HFFc6 (cell line): ENCODE measurements at places on chromosomes 1 and 21.

GRCh38 chr1:45040297-45040696 lies 28.2 kb downstream of the UROD start:
- no peak for DNase-seq

GRCh38 chr1:30001732-30002039 lies 721.7 kb downstream of the MATN1 start:
- DNase-seq: no peak

DNA sequence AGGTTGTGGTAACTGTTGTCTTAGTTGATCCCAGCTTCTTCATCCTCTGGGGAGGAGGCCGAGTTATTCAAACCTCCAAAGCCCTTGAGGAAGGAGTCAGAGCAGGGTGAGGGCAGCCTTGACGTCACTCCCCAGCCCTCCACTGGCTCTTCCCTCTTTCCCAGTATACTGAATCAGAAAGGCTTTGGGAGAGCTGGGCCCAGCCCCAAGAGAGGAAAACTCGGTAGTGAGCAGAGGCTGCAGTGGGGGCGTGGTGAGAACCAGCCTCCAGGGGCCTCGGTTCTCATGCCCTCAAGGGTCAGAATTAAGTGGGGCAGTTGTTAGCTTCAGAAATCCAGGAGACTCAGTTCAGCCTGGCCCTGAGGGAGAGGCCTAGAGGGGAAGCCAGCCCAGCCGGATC lies 1.8 kb upstream of the GJA4 start:
- no peak for DNase-seq

DNA sequence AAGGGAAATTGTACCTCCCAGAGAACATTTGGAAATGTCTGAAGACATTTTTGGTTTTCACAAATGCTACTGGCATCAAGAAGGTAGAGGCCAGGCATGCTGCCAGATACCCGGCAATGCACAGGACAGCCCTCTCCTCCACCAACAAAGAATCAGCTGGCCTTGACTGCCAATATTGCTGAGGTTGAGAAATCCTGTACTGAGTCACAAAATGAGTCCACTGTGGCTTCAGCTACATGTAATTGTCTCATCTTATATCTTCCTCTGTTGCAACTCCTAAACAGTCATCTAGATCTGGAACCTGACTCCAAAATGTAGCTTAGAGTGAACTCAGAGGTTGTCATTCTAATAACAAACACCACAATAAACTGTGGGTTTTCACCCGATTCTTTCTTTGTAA lies 327.5 kb upstream of the POGK start:
- DNase-seq: peak; percentile 8

GRCh38 chr1:187928288-187928687 lies 1099.5 kb downstream of the PLA2G4A start:
- DNase-seq: peak; percentile 23

DNA sequence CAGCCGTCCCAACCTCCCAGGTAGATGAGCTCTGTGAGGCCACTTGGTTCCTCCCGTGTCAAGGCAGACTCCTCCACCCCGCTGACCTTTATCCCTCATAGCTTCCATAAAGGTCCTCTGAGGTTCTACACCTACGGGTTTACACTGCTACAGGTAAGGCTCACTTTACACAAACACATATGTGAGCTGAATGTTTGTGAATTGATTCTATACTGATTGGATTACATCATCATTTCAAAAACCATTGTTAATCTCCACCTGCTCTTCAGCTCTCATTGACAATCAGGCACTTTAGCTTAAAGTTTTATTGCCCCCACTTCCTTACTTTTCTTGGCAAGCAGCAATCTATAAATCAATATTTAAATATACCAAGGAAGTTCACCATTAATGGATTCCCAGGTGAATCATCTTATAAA lies 12.8 kb upstream of the RGS16 start:
- no peak for DNase-seq

GRCh38 chr1:203187304-203187685 lies 791 bp upstream of the CHI3L1 start:
- DNase-seq: no peak

DNA sequence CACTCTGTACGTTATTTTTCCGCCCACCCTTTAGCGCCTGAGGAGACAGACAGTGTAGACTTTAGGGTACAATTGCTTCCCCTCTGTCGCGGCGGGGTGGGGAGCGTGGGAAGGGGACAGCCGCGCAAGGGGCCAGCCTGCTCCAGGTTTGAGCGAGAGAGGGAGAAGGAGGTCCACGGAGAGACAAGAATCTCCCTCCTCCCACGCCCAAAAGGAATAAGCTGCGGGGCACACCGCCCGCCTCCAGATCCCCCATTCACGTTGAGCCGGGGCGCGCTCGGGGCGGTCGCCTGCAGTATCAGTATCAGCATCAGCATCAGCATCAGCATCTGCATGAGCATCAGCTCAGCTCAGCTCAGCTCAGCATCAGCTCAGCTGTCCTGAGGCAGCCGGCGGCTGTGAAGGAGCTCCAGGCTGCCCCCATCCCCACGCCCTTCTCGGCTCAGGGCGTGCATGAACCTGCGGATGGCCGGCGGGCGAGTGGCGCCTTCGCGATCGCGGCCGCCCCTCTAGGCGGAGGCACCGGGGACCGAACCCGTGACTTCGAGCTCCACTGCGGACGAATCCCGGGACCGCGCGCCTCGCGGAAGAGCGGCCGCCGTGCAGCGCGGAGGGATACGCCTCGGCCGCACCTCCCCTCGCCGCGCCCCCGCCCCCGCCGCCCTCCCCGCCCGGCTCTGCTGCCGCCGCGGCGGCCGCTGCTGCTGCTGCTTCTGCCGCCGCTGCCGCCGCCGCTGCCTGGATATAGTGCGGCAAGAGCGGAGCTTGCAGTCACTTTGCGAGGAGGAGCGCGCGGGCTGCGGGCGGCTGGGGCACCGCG lies at the start of gene NCAM2:
Gene NCAM2, plus strand, starts transcription at position 774 of the 820 bp plus-strand sequence.
- DNase-seq: peak; percentile 43

DNA sequence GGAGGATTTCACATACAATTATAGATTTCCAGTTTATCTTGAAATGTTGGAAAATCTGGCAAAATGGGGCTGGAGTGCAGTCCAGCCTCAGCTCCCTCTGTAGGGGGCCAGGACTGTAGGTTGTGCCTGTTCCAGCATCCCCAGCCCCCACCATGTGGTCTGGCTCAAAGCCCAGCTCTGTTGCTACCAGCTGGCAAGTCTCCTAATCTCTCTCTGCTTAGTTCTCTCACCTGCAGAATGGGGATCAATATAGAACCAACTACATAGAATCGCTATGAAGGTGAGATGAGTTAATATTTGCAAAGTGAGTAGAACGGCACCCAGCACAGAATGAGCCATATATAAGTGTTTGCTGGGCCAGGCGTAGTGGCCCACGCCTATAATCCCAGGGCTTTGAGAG lies 50.0 kb upstream of the TARDBP start:
- DNase-seq: no peak

DNA sequence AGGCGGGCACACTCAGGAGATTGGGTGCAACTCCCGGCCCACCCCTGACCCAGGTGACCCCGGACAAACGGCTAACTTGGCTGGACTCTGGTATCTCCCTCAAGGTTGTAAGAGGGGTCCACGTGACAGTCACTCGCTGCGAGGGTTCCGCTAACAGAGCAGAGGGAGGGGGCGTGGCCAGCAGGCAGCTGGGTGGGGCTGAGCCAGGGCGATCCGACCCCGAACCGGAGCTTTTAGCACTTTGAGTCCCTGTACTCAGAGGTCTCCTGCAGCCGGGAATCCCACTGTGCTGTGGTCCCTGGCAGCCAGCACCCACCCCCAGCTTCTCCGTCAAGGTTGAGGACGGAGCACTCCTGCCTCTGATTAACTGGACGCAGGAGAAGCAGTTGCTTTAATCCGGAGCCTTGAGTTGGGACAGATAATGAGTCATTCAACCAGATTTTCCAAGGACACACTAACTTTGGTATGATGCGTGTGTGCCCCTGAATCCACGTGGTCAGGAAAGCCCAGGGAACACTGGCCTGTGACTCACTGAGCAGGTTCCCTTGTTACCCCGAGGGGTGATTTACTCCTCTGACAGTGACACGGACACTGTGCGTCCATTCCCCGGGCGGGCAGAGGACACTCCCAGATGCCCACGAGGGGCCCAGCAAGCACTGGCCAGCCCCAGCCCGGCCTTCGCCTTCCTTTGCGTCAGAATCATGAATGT lies 16.8 kb downstream of the TRPM2 start:
- peak; percentile 9 for DNase-seq

DNA sequence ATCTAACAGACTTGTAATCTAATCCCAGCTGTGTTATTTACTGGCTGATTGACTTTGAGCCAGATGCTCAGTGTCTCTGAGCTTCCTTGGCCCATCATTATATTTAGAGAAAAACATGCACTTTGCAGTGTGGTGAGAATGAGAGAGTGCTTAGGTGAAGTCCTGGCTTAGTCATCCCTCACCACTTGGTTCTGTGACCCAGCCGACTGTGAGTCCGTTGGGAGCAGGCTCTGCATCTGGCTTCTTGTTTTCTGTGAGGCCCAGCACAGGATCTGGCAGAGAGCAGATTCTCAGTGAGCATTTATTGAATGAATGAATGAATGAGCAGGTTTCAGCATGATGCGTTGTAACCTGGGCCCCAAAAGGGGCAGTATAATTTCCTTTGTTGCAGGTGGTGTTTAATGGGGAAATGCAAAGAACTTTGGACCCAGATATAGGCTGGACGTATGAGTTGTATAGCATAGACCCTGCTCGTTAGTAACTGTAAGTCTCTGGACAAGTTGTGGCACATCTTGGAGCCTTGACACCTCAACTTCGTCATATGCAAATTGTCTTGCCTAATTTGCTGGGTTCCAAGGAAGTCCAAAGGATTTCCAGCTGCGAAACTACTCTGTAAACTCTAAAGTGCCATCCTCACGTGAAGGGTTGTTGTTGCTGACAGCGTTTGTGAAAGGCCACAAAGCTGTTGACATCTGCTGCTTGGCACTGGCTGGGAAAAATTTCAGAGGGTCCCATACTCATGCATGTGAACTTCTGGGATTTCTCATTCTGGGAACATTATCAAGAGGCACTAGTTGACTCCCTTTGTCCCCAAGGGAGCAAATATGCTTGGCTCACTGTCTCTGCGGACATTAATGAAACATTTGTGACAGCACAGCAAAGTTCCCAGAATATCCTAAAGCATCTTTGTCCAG lies 138.8 kb upstream of the USP24 start:
- no peak for DNase-seq

- no peak for DNase-seq
These were observed 15.2 kb upstream of the ALX3 start for GRCh38 chr1:110085671-110086070.

- peak; percentile 65 for DNase-seq
These were observed 4.5 kb downstream of the FHL3 start for GRCh38 chr1:38000529-38001455.

DNA sequence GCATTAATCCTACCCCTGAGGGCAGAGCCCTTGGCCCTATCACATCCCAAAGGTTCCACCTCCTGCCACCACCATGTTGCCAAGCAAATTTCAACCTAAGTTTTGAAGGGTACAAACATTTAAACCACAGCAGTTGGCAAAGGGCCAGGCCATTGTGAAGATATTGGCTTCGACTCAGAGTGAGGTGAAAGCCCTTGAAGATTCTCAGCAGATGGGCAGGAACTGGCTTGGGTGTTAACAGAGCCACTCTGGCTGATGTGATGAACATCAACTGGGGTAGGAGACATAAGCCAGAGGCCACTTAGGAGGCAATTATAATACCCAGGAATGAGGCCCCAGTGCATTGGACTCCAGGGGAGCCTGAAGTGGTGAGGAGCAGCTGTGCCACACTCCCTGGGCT lies 207.7 kb upstream of the KAZN start:
- DNase-seq: no peak

DNA sequence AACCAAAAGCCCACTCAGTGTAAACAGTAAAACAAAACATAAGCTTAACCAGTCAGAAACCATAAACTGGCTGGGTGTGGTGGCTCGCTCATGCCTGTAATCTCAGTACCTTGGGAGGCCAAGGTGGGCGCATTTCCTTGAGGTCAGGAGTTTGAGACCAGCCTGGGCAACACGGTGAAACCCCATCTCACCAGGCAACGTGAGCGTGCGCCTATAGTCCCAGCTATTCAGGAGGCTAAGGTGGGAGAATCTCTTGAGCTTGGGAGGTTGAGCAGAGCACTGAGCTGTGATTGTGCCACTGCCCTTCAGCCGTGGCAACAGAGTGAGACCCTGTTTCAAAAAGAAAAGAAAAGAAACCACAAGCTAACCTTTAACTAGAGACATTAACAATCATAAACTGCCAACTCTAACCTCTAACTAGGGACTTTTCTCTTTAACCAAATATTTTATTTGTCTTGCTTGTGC lies 13.1 kb upstream of the PRRC2C start:
- DNase-seq: no peak

DNA sequence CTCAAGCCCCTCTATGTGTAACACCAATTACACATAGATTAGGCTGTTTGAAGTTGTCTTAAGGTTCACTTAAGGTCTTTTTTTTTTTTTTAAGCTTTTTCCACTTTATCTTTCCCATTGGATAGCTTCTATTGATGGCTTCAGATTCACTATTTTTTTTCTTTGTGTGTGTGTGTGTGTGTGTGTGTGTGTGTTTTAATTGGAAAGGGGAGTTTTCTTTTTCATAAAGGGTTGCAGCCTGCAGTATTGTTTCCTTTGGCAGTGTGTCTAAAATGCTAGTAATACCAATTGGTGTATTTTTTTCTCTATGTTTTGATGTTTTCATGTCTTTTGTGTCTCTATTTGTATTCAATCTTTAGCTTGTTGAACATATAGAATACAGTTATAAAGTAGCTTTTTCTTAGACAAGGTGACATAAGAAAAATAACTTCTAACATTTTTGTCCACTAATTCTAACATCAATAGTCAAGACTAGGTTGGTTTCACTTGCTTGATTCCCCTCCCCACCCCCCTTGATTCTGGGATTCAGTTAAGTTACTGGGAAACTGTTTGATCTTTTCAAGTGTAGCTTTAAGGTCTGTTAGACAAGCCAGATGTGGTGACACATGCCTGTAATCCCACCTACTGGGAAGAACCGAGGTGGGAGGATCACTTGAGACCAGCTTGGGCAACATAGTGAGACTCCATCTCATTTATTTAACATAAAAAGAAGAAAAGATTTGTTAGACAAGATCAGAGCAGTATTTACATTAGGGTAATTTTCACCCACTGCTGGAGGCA lies 21.4 kb downstream of the PRRC2C start:
- DNase-seq: no peak

DNA sequence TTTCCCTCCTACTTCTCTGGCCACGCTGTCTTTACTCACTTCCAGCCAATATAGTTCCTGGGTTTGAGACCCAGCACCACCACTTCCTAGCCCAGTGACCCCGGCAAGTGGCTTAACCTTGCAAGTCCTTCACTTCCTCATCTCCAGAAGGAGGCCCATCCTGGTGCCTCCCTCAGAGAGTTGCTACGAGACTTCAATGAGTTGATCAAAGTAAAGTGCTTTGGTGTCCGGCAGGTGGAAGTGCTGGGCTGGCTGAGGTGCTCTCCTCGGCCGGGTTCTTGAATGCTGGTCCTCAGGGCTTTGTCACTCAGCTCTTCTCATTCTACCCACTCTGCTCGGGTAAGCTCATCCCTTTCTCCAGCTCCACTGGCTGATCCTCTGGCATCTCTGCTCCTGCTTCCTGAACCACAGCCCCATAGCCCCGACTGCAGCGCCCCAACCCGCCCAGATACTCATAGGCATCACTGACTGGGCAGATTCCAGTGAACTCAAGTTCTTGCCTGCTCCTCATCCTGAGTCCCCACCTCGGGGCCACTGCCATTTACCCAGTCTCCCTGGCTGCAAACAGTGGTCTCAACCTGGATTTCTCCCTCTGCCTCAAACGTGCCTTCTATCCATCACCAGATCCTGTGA lies 75.8 kb upstream of the WNT4 start:
- no peak for DNase-seq

GRCh38 chr21:19122356-19122755 lies 718.8 kb upstream of the TMPRSS15 start:
- DNase-seq: no peak

- DNase-seq: no peak
These were observed 34.7 kb downstream of the WASF2 start for GRCh38 chr1:27455139-27455811.
